ENCODE measurements at places on chromosomes 3 and 15. TPM values are rescaled to one million over a fixed set of nuclear protein-coding genes. Genes with fewer than 3 reads are reported as not detected.

The GHSR gene
- not detected for total RNA-seq

The SLC15A2 gene
- 0.29 TPM for total RNA-seq

The EOMES gene
- not detected for total RNA-seq

The NTRK3 gene
- total RNA-seq, result not detected

- no peak for DNase-seq
- no peaks in the 10 kb centered on the region for H3K27me3 ChIP-seq
- H3K36me3 ChIP-seq, result peaks cover 43% of the 10 kb centered on the region
- no peak overlapping the region for H3K27ac ChIP-seq
- no peak overlapping the region for H3K4me3 ChIP-seq
Observed at GRCh38 chr3:64257100-64257755, 32.0 kb upstream of the PRICKLE2 start.

GRCh38 chr3:125261031-125261430 lies 48.5 kb upstream of the SLC12A8 start:
- H3K27ac ChIP-seq, result no peak overlapping the region
- H3K4me1 ChIP-seq, result no peaks in the 10 kb centered on the region
- H3K36me3 ChIP-seq, result peaks cover 36% of the 10 kb centered on the region
- peaks cover 5% of the 10 kb centered on the region for H3K27me3 ChIP-seq

DNA sequence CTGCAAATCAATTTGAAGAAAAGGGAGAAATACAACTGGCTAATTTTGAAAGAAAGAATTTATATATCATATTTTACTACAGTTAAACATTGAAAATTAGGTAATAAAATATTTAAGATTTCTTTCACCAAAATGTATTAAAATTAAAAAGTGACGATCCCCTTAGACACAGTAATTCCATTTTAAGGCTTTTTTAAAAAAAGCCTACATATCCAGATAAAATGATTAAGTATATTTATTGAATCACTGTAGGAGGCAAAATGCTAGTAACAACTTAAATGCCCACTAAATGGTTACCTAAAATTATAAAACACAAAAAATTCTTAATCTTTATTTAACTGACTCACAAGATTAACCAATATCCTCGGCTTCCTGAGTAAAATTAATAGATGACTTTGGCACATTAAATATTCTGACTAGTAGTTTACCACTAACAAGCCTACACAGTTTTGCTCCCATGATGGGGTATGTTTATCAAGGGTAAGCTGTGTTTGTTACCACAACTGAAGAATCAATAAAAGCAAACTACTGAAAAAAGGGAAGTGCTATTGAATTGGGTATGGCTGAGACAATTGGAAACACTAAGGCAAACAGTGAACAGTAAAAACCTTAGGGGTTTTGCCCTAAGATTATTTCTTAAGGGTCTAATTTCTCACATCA lies 28.4 kb downstream of the ANKRD28 start:
- H3K4me1 ChIP-seq, result peaks cover 78% of the 10 kb centered on the region
- peaks cover 65% of the 10 kb centered on the region for H3K36me3 ChIP-seq
- no peaks in the 10 kb centered on the region for H3K27me3 ChIP-seq
- H3K27ac ChIP-seq, result peak overlapping the region; percentile 87
- DNase-seq, result no peak

GRCh38 chr3:141150081-141150830 lies 81.4 kb upstream of the PXYLP1 start:
- H3K27me3 ChIP-seq, result peaks cover 18% of the 10 kb centered on the region
- no peak overlapping the region for H3K27ac ChIP-seq
- no peaks in the 10 kb centered on the region for H3K36me3 ChIP-seq

DNA sequence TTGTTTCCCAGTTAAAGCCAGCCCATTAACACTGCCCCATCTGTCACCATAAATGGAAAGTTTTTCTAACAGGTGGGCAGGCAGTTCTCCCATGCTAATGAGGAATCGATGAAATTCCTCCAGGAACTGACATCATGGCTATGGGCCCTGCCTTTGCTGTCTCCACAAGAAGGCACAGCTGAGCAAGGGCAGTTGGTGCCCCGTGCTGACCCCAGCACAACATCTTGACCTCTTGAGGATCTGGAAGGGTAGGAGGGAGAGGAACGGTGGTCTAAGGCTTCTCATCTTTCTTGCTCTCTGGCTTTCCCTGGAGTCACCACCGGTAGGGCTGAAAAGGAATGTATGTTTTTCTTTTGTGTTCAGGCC lies 46.7 kb downstream of the CHCHD6 start:
- H3K36me3 ChIP-seq, result no peaks in the 10 kb centered on the region
- H3K27me3 ChIP-seq, result peaks cover 3% of the 10 kb centered on the region
- no peak overlapping the region for H3K27ac ChIP-seq
- H3K4me3 ChIP-seq, result no peak overlapping the region
- no peak for DNase-seq

- no peak overlapping the region for H3K27ac ChIP-seq
- no peaks in the 10 kb centered on the region for H3K4me1 ChIP-seq
- DNase-seq, result no peak
Observed at GRCh38 chr3:36926292-36926897, 18.5 kb downstream of the TRANK1 start.

- no peaks in the 10 kb centered on the region for H3K27me3 ChIP-seq
- H3K36me3 ChIP-seq, result no peaks in the 10 kb centered on the region
- H3K4me3 ChIP-seq, result no peak overlapping the region
Observed at GRCh38 chr3:144585408-144585807, 613.8 kb downstream of the DIPK2A start.

DNA sequence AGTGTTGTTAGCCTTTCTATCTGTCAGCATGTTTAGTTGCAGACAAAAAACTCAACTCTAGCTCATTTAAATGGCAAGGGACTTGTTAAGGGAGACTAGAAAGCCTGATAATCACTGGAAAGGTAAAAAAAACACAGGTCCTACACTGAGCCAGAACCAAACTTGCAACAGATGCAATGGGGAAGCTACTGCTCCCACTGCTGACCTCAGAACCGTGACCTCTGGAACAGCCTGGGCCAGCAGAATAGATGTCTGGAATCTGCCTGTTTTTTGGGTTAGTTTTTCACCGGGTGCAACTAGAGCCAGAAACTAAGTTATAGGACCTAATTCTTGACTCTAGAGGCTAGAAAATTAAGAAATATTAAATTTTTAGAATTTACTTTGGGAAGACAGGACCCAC lies 32.5 kb upstream of the ARL14 start:
- H3K4me3 ChIP-seq, result no peak overlapping the region
- no peak for DNase-seq
- H3K4me1 ChIP-seq, result peaks cover 8% of the 10 kb centered on the region
- H3K27ac ChIP-seq, result no peak overlapping the region
- peaks cover 3% of the 10 kb centered on the region for H3K27me3 ChIP-seq

DNA sequence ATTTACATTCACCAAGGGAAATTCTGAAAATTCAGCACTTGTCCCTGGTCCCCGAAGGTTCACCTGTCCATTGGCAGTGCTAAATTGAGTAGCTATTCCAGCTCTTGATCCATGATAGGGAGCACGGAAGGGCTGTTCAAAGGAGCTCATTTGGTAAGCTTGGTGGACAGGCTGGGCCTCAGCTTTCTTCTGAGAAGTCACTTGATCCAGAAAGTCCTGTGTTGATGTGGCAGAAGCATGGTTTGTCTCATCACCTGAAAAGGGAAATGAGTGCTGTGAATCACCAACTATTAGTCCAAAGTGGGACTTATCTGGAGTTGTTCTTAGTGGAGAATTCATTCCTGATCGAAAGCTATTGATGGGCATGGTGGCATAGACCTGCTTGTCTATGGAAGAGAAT lies 19.9 kb upstream of the SLC12A8 start:
- H3K4me3 ChIP-seq, result no peak overlapping the region
- H3K27me3 ChIP-seq, result peaks cover 3% of the 10 kb centered on the region
- H3K36me3 ChIP-seq, result peaks cover 36% of the 10 kb centered on the region
- H3K27ac ChIP-seq, result peak overlapping the region; percentile 87
- DNase-seq, result no peak
